NCI-H1436 treated with DMSO at 0.1 percent for 48 hours (cell line): ENCODE measurements at places on chromosomes 4 and X.
A peak's percentile ranks its signal among the peaks of the same experiment; 100 is the strongest.

DNA sequence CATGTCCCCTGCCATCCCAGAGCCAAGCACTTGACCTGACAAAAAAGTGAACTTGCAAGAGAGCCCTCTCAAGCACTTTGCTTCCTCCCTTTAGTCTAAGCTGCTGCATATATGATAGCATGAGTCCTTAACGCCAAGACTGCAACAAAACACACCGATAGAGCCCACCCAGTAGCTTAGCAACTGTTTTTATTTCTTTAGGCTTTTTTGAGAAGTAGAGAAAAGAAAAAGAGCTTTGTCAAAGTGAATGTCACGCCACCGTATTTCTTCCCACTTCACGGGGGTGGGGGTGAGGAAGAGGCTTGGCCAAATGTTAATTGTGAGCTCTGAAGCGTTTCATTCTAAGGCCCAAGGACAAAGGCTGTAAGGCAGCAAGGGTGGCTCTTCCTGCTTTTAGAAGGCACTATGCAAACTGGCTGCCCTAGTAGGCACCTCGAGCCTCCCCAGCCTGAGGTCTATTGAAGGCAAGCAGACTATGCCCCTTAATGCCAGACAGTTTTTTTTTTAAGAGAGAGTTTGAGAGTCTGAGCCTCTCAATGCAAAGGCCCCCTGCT, 138.6 kb downstream of the HS6ST2 start:
- DNase-seq = no peak

- DNase-seq = no peak
Measured at GRCh38 chr4:26782830-26783202, 77.8 kb upstream of the STIM2 start.

DNA sequence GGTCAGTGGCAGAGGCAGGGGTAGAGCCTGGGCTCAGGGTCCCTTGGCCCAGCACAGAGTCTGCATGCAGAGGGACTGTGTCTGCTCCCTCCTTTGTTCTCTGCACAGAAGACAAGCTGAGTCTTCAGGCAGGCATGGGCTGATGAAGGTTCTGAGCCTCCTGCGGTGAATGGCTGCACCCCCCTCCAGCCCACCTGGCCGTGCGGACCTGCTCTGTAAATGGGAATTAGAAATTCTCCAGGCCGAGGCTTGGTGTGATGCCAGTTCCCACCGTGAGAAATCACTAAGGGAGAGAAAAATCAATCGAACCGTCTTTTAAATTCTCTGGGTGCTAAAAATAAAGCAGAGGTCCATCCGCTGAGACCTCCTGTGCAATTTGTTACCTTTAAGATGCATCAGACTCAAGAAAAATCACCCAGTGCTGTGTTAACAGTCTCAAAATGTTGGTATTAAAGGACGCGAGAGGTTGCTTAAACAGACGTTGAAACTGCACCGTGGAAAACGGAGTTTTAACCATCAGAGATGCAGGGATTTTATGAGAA, 96.0 kb downstream of the WFS1 start:
- DNase-seq = no peak

DNA sequence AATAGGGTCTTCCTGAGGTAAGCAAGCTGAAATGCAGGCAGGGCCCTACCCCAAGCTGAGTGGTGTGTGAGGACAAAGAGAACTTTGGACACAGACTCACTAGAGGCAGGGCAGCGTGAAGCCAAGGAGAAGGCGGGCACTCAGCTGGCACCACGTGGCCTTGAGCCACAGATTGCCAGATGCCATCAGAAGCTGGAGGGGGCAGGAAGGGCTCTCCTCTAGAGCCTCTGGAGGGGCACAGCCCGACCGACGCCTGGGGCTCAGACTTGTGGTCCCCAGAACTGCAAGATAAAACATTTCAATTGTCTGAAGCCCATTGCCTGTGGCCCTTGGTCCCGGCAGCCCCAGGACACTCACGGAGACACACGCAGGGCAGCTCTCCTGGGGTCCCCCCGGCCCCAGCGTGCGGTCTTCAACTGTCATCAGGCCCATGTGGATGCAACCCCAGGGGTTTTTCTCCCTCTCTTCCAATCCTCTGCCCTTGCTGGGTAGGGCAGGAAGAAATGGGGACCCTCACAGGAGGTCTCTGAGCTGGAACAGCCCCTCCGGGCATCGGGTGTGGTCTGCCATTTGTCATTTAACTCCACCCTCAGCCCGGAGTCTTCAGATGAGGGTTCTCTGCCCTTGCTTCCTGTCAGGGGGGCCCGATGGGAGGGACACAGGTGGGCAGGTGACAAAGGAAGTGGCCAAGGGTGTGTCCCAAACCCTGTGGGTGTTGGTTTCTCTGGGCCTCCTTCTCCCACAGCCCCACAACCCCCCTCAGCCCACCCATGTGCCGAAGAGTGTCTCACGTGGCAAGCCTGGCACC, 22.2 kb downstream of the HMX1 start:
- DNase-seq = no peak

DNA sequence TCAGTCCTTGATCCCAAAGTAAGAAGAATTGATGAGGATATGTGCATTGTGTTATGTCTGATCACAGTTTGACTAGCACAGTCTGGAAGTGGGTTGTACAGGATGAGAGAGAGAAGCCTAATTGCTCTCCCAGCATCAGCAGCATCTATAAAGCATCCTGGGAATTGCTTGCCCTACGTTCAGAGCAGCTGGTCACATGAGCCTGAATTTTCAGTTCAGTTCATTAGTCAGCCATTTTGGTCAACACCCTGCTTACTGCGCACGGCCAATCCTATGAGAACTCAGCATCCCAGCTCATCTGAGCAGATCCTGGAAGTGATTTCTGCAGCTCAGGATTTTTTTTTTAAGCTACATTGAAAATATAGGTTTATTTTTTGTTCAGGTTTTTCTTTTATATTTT, at the start of gene RUFY3:
RUFY3 (plus strand) TSS at position 218 of the 400 bp plus-strand sequence. CDS start 610 bp downstream, outside the sequence.
- peak; percentile 91 for DNase-seq

- DNase-seq = no peak
Measured at GRCh38 chr4:12889054-12889453, 595.1 kb downstream of the RAB28 start.

DNA sequence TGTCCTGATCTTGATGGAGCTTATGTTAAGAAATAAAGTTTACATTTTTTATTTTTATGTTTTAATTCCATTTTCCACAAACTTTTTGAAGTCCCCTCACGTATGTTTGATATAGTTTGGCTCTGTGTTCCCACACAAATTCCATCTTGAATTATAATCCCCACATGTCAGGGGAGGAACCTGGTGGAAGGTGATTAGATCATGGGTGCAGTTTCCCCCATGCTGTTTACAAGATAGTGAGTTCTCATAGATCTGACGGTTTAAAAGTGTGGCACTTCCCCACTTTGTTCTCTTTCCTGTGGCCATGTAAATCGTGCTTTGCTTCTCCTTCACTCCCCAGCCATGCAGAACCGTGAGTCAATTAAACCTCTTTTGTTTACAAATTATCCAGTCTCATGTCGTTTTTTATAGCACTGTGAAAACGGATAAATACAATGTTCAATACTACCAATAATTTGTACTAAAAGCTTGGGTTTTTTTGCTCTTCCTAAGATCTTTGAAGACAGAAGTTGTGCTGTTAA, 89.8 kb downstream of the PAPSS1 start:
- no peak for DNase-seq

DNA sequence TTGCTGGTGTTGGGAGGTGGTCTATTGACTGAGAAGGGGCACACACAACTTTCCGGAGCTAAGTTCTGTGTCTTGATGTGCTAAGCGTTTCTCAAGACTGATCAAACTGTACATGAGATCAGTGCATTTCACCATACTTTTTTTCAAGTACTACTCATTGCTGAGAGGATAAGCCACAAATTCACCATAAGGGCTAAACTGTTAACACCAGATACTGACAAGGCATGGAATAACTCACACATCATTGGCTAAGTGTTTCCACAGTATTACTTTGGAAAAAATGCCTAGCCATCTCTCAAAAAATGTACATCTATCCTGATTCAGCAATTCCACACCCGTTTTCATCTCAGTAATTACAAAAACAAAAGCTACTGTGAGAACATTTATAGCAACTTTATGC, 13.0 kb downstream of the RBMX start:
- DNase-seq = no peak

- DNase-seq = no peak
Measured at GRCh38 chr4:142272452-142272851, 573.6 kb downstream of the INPP4B start.

DNA sequence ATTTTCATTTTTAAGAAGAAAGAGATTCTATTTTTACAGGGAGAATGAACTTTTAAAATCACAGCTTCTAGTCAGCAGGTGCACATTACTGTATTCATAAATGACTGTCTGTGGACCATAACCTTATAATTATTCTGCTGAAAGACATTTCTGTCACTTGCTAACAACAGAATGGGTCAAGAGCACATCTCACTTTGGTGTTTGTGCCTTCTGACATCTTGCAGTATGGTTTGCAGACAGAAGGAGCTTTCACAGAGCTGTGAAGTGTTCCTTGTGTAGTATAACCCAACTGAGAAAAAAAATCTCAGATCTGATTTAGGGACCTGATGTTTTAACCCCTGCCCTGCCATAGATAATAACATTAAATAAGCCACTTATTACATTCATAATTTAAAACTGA, 131.4 kb upstream of the CTSO start:
- DNase-seq = no peak

DNA sequence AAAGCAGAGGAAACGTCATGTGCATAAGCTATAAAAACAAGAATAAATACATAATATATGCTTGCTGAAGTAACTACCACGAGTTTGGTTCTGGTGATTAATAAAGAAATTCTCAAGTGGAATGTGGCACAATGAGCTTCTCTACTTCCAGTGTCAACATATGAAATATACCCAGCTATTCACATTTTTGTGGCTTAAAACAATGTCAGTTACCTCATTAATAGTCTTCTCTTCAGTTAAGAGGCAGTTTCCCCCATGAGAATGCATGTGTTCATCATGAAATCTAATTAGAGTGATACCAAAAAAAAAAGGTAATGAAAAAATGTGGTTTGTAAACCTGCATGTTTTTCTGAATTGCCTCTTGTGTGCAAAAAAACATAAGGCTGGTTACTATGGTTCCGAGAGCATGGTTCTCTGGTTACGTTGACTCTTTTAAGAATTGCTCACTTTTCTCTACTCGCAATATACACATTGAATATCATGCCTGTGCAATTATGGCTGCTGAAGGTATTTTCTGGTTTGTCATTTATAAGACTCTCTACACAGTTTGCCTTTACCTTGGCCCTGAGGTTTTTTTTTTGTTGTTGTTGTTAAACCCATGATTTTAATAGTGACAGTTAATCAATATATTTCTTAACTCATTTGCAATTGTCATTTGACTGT, 108.2 kb downstream of the PCDH7 start:
- no peak for DNase-seq

GRCh38 chr4:110119880-110120279, 78.5 kb downstream of the ELOVL6 start:
- DNase-seq = no peak

GRCh38 chr4:8372506-8372905, 68.0 kb downstream of the ACOX3 start:
- DNase-seq = no peak

- DNase-seq = no peak
Measured at GRCh38 chr4:36043901-36044300, 200.4 kb downstream of the ARAP2 start.

DNA sequence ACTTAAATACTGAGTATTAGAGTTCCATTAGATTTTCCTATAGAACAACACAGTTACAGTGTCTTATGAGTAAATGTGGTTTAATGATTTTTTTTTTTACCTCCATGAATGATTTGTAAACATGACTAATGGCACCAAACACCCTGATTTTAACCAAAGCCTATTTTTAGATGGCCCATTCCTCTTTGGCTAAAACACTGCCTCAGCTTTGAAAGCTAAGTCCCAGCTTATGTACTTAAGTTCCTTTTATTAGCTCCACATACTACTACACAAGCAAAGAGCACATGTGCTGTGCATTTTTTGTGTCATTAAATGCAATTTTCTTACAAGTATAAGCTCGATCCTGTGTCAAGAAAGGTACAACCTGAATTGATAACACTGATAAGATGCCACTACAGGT, 575.6 kb upstream of the PITX2 start:
- no peak for DNase-seq

DNA sequence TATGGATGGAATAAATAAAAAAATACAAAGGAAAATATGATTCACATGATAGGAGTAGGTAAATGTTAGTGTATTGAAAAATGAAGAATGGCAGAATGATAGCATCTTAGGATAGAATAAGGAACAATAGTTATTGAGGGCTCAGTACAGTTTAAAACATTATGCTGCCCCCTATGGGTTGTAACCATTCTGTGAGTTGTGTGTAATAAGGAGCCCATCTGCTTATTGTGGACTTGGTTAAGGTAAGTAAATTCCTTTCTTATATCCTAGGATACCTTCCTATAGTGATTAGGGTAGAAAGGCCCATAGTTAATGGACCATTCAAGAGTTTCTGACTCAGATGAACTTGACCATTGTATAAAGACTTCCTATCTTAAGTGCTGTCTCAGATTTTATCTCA, 195.8 kb downstream of the PDHA2 start:
- no peak for DNase-seq

GRCh38 chr4:67587156-67587555, 28.6 kb downstream of the STAP1 start:
- DNase-seq = no peak

- DNase-seq = no peak
Measured at GRCh38 chr4:144582975-144583374, 63.0 kb upstream of the HHIP start.

GRCh38 chrX:40394302-40394701, 186.5 kb upstream of the ATP6AP2 start:
- DNase-seq = no peak

DNA sequence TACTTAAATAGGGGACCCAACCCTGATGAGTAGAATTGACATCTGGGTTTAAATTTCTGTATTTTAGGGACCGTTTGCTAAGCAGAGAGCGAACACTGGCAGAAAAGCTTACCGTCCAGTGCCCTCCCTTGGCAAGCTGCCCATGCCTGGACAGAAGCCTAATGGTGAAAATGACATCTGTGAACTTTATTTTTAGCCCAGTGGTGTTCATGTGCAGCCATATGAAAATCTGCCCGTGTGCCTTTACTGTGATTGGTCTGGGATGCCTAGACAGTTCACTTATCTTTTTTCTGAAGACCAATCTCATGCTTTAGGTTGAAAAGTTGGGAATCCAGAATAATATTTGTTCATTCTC, 1.1 kb downstream of the STBD1 start:
- no peak for DNase-seq

- no peak for DNase-seq
Measured at GRCh38 chrX:19739683-19740082, 147.7 kb downstream of the SH3KBP1 start.

GRCh38 chr4:2927016-2927695, 36.0 kb downstream of the NOP14 start:
- DNase-seq = no peak

DNA sequence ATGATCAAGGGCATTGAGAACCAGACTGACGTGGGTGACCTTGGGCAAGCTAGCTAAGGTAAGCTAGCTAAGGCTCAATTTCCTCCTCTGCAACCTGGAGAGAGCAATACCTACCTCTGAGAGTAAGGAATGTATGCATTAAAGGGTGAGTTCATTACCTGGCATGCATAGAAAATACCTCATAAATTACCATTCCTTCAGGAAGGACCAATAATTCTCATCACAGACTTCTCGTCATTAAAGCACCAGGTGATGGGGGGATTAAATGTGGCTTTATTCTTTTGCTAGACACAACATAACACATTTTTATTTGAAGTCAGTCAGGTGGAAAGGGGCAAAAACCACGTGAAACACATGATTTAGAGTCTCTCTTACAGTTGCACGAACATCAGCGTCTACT, 21.5 kb downstream of the EGFL6 start:
- DNase-seq = no peak
